ENCODE measurements at places on chromosomes 5 and 9. TPM values are rescaled to one million over a fixed set of nuclear protein-coding genes. Genes with fewer than 3 reads are reported as not detected.

GAS1 gene
- 29.4 TPM for total RNA-seq

GARIN3 gene
- not detected for total RNA-seq

ZDHHC11B gene
- not detected for total RNA-seq

ZDHHC11 gene
- 0.25 TPM for total RNA-seq

P4HA2 gene
- total RNA-seq: 53.4 TPM

INVS gene
- 11.7 TPM for total RNA-seq

TEX48 gene
- not detected for total RNA-seq

LEAP2 gene
- not detected for total RNA-seq
